ENCODE measurements at places on chromosomes 4 and X.

DNA sequence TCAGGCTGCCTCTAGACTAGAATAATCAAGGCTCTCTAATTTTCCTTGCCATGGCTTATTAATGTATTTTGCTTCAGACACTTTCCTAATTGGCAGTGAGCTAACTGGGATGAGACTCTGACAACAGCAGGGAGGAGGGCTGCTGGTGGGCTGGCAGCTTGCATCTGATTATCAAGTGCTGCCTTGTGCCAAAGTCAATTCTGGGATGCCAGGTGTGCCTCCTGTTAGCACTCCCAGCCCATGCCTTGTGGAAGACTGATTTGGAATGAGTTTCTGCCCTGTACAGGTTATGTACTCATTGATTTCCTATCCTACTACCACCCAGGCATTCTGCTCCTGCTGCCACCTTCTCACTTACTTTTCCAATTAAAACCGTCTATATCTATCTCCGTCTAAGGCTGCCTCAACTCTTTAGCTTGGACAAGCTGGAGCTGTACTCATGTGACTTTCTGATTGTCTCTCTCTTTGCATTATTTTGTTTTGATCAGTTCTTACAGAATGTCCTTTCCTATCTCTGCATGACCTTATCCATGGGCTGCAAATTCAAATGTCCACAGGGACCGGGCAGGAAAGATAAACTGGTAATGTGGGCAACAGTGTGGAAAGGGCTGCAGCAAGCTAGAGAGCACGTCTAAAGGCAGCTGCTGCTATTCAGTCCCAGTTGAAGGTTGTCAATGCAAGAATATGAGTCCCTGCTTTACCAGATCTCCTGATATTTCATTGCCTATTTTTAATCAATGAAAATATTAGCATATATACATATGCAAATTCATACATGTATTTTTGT lies 112.6 kb downstream of the GABRA2 start:
- DNase-seq = no peak

GRCh38 chr4:184420881-184421416 lies 53.4 kb downstream of the IRF2 start:
- no peak for DNase-seq

GRCh38 chr4:165788686-165789463 lies 84.2 kb upstream of the TLL1 start:
- DNase-seq = no peak

DNA sequence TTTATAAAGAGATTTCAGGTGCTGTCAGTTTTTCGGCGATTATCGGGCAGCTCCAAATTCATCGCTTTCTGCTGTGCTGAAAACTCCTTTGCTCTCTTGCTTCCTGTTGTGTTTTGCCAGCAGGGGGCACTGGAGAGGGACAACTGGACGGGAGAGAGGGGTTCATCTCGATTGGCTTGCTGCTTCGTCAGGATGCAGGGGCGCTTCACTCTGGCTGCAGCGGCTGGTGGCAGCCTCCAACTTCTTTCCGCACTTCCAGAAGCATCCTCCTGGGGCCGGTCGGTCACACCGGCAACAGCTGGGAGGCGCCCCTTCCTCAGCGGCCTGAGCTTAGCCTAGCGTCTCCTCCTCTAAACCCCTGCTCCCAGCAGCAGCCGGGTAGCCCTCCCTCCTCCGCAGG lies 29.5 kb downstream of the MSL3 start:
- DNase-seq = peak; percentile 64

GRCh38 chrX:145003443-145003842 lies 243.9 kb upstream of the SPANXN1 start:
- peak; percentile 47 for DNase-seq

GRCh38 chr4:112848911-112849310 lies 200.5 kb upstream of the ANK2 start:
- no peak for DNase-seq

- no peak for DNase-seq
Measured at GRCh38 chr4:120228086-120228485, 161.4 kb upstream of the MAD2L1 start.

- DNase-seq = peak; percentile 33
Measured at GRCh38 chr4:82360298-82361177, 13.3 kb downstream of the HNRNPD start.

DNA sequence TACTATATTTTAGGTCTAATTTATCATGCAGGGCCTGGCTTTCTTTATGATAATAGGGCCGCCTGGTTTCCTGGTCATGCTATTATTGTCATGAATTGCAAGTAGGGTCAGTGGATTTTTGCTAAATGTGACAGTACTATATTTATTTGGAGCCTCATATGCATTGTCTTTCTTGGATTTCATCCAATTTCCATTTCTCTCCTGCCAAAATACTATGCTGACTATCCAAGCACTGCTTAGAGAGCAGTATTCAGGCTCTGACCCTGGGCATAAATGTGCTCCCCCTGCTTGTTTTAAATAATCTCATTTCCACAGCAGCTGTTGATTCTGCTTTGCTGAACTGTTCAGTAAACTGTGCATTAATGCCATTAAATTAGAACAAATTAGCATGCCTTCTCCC lies 269.3 kb downstream of the GPM6A start:
- DNase-seq = peak; percentile 42

DNA sequence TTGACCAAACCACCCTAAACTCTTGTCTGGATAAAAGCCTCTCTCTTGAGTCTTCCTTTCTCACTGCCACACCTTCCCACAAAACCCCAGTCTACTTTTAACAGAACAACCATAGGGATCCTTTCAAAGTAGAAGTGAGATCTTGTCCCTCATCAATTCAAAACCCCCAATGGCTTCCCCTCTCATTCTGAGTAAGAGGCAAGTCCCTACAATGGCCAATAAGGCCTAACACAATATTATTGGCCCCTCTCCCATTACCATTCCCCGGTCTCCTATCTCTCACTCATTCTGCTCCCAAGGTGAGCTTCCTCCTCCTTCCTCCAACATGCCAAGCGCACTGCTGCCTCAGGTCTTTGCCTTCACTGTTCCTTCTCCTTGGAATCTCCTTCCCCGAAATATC lies 57.1 kb downstream of the REELD1 start:
- no peak for DNase-seq

DNA sequence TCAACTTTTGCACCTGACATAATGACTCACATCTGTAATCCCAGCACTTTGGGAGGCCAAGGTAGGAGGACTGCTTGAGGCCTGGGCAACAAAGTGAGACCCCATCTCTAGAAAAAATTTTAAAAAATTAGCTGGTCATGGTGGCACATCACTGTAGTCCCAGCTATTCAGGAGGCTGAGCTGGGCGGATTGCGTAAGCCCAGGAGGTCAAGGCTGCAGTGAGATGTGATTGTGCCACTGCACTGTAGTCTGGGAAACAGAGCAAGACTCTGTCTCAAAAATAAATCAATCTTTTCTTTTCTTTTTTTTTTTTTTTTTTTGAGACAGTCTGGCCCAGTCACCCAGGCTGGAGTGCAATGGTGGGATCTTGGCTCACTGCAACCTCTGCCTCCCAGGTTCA lies 52.5 kb downstream of the NIPAL1 start:
- DNase-seq = no peak

DNA sequence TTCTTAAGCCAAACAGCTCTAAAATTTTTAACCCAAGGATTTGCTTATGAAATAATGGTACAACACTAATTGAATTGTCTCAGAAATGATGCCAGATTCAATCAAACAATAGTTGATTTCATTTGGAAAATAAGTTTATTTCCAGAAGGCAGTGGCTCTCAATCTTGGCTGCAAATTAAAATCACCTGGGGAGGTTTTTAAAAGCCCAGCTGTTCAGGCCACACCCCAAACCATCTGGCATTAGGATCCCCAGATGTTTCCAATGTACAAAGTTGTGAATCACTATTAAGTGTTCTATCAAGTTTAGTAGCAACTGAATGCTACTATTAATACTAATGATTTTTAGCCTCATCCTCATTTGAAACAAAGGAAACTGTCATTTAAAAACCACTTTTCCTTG lies 22.2 kb downstream of the TMEM184C start:
- peak; percentile 25 for DNase-seq

DNA sequence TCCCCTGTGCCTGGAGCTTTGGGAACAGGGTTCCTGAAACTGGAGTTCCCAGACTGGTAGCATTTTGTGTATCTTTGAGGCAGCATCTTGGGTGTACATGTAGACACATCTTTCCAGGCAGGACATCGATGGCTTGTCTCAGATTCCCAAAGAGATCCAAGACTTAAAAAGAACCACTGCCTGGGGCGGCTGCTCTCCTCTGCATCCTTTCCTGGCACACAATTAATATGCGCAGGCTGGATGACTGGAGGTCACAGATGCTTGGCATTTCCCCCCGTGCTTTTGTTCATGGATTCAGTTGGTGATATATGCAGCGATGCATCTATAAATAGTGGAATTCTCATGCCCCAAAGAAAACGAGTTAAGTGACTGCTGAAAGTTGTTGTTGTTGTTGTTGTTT lies 80.5 kb downstream of the CLDN34 start:
- DNase-seq = no peak

GRCh38 chrX:118480172-118480571 lies 15.4 kb upstream of the DOCK11 start:
- DNase-seq = no peak

DNA sequence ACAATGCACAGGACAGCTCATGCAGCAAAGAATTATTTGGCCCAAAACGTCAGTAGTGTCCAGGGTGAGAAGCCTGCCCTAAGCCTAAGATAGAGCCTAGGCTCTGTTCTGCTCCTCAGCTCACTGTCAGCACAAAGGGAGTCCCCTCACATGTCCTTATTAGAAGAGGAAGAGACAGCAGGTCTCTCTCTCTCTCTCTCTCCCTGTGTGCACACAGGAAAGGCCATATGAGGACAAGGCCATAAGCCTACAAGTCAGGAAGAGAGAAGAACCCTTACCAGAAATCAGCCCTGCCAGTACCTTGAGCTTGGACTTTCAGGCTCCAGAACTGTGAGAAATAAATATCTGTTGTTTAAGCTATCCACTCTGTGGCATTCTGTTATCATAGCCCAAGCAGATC lies 20.4 kb downstream of the FAM184B start:
- no peak for DNase-seq

DNA sequence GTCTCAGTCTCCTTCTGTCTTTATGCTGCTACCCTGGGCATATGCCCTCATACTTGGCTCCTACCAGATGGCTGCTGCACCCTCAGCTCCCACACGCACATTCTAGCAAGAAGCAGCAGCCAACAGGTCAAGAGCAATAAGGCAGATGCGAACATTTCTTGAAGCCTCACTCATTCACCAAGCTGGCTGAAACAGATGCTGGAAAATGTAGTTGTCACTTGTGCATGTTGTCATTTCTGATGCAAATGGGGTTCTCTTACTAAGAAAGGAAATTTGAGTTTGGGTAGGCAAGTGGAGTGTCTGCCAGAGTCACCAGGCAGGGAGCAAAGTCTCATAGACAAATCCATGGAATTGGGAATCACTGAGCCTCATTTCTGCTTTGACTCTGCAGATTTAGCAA lies 57.4 kb upstream of the SORBS2 start:
- DNase-seq = no peak

DNA sequence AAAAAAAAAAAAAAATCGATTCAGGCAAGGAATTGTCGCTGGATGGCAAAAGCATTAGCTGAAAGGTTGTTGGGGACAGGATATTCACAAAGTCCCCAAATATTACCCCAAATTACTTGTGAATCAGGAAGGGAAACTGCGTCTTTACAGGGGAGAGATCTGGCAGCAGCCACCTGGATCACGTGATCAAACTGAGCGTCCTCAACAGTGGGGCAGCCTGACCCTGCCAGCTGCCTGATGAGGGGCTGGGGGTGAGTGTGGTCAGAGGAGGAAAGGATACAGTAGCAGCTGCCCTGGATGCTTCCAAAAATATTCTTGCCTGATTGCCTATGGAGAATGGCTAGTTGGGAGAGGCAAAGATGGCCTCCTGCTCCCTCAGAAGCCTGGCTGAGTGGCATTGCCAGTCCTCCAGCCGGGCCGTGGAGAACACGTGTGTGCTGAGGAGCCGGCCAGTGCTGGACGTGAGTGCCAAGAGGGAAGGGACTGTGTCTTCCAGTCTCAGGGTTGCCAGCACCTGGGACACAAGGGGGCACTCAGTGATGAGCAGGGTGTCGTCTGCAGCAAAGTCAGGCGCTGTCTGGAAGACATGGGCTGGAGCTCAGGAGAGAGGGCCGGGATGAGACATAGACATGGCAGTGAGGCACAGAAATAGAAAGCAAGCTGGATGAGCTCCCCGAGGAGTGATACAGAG lies 3.0 kb upstream of the LAGE3 start:
- no peak for DNase-seq

- peak; percentile 69 for DNase-seq
Measured at GRCh38 chrX:1537031-1537715, at the start of gene P2RY8. Gene P2RY8 (minus strand): TSS chrX:1537185. CDS start chrX:1466558, 70,627 bp downstream.

GRCh38 chrX:49762175-49762720 lies 66.5 kb upstream of the PAGE1 start:
- no peak for DNase-seq

- DNase-seq = no peak
Measured at GRCh38 chr4:169121861-169122382, 111.9 kb upstream of the CBR4 start.

All from cardiac fibroblast (primary cell).